ENCODE measurements at places on chromosomes 5 and 9.

- no peak for DNase-seq
Observed at GRCh38 chr5:124234022-124234769, 512.2 kb downstream of the ZNF608 start.

- no peak for DNase-seq
Observed at GRCh38 chr5:145947581-145947980, 11.2 kb downstream of the SH3RF2 start.

- no peak for DNase-seq
Observed at GRCh38 chr9:68458918-68459317, 81.8 kb downstream of the TMEM252 start.

- DNase-seq, result no peak
Observed at GRCh38 chr5:80784451-80784850, 129.7 kb upstream of the DHFR start.

DNA sequence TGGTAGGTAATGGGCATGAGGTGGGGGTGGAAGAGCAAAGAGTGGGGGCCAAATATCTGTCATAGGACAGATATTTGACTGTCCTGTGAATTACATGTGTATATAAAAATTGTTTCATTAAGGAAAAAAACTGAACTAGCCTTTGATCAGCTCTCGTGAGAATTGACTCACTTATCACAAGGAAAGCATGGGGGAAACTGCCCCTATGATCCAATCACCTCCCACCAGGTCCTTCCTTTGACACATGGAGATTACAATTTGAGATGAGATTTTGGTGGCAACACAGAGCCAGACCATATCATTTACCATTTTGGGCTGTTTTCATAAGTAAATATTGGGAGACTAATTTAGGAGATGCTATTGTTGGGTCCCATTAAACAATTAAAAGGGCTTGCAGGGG is 63.2 kb upstream of the FYB1 start:
- DNase-seq, result no peak

DNA sequence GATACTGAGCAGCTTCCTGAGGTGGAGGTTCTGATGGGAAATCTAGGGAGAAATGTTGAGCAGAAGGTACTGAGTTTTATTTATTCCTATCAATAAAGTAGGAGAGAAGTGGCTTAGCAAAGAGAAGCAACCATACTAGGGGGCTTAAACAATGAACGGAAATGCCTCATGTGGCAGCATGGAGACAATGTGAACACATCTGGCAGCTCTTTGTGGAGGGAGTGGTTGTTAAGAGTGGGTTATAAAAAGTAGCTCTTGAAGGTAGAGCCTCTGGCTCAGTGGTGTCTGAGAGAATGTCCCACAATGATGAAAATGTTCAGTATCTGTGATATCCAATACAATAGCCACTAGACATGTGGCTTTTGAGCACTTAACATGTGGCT is 52.7 kb upstream of the EQTN start:
- no peak for DNase-seq

GRCh38 chr9:97840521-97840920 is 12.5 kb upstream of the FOXE1 start:
- no peak for DNase-seq

GRCh38 chr9:91917436-91917835 is 32.6 kb downstream of the ROR2 start:
- no peak for DNase-seq

- no peak for DNase-seq
Observed at GRCh38 chr5:148806520-148806931, 19.9 kb upstream of the ADRB2 start.

DNA sequence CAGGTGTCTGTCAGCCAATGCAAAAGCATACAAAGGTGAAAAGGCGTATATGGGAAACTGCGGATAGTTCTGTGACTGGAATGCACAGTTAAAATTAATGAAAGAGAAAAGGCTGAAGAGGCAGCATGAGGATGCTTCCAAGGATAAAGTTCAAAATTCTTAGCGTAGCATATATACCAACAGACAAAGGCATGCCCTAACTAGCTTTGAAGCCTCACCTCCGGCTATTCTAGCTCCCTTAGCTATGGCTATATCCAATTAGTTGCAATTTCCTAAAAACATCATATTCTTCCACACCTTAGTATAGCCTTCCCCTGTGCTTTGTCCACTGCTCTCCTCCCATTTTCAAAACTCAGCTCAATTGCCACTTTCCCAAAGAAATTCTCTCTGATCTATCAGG is 1.4 kb upstream of the DNAJA1 start:
- no peak for DNase-seq

GRCh38 chr9:130927995-130928900 is 10.8 kb downstream of the FIBCD1 start:
- no peak for DNase-seq

DNA sequence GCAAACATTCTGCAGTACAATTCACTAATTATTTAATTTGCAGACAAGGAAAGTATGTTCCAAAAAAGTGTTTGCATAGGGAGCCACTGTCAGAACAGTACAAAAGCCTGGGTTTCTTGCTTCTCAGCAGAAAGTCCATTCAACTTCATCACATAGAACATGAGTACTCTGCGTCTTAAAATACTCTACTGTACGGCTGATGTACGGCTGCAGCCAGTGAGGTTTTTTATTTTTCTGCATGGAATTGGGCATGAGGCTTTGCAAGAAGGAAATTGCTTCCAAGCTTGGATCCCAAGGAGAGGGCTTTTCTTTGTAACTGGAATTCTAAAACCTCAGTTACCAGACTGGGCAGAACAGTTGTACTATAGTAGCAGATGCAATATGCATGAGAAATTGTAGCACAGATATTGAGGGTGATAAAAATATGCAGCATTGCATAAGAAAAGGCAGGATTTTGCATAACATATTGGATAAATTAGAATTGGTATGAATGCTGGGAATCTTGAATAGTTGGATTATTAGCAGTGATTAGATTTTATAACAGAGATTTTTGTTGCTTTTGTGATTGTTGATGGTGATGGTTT is 178.1 kb upstream of the CDH9 start:
- no peak for DNase-seq

GRCh38 chr9:129077236-129077635 is 3.7 kb upstream of the DOLPP1 start:
- DNase-seq, result no peak

GRCh38 chr9:104675611-104676010 is 18.7 kb upstream of the OR13D1 start:
- DNase-seq, result no peak

DNA sequence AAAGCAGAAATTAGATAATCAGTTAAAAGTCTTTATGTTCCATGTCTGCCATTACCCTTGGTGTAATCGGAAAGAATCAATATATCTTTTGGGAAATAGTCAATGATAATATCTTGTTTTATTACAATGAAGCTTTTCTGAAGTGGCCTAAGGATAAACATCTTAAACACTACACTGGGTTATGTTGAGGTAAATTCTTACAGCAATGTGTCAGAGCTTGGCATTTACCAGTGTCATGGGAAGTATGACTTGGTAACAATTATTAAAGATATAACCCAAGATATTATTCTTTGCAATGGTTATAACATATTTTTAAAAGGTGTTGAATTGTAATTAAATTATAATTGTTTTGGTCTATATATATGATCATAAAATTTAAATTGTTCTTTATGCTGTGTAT is 84.7 kb downstream of the CFAP95 start:
- DNase-seq, result no peak

DNA sequence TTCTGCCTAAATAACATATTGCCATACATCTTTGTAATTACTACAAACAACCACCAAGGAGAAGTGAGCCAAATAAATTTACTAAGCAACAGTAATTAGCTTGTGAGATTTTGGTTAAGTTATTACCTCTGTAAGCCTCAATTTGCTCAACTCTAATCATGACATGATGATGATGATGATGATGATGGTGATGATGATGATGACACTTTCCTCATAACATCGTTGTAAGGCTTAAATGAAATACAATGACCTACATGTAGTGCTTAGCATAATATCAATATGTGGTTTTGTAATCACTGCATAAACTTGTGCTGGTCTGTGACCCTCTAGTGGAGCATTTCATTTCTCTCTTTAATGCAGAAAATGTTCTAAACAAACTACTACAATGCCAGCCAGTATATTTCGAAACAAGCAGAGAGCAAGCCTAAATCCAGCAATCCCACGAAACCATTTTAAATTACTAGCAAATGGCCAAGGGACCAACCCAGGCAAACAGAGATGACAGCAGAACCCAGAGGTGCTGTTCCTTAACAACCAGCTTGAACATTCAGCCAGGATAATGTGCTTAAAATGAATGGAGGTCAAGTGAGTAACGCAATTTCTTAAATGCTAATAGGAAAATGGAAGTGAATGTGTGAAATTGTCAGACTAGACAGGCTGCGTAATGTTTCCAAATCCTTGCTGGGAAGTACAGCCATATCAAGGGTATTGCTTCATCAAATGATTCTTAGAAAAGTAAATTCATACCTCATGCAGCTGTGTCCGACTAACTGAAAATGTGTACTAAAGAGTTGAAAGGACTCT is 281.9 kb upstream of the PUM3 start:
- DNase-seq, result no peak

- DNase-seq, result no peak
Observed at GRCh38 chr9:108093773-108094675, 604.5 kb upstream of the KLF4 start.

- no peak for DNase-seq
Observed at GRCh38 chr9:113712053-113712452, 164.1 kb upstream of the ZNF618 start.

- DNase-seq, result no peak
Observed at GRCh38 chr9:127714020-127714750, 1.3 kb downstream of the PTRH1 start.

DNA sequence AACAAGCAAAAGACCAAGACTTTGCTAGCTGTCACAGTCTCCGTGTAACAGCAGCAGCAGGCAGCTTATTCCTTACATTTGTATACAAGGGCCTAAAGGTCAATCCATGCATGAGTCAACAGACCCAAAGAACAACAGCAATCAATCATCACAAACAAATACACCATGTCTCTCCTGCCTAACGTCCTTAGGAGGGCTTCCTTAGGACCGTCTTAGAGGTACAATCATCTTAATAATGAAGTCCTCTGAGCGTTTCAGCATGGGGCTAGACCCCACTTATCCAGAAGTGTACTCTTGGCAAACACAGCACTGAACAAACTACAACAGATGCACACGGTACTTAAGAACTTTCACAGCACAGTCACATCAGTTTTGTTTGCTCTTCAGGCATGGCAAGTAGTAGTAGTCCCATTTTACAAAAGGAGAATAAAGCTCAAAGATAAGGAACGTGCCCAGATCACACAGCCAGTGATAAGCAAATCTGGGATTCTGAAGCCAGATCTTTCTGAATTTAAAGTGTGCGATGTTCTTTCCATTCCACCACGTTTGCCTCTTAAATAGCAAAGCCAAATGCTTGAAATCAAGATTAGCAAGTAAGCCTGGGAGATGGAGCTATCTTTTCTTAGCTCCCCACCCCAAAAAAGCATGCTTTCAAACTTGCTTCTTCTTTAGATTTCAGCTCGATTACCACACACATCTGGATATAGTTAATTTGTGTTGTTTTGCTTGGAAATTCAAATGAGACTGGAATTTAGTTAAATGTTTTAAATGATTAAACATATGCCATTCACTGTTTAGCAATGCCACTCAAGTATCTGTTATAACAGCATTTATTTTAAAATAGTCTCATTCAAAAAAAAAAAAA is 24.2 kb downstream of the PSMB7 start:
- DNase-seq, result no peak

DNA sequence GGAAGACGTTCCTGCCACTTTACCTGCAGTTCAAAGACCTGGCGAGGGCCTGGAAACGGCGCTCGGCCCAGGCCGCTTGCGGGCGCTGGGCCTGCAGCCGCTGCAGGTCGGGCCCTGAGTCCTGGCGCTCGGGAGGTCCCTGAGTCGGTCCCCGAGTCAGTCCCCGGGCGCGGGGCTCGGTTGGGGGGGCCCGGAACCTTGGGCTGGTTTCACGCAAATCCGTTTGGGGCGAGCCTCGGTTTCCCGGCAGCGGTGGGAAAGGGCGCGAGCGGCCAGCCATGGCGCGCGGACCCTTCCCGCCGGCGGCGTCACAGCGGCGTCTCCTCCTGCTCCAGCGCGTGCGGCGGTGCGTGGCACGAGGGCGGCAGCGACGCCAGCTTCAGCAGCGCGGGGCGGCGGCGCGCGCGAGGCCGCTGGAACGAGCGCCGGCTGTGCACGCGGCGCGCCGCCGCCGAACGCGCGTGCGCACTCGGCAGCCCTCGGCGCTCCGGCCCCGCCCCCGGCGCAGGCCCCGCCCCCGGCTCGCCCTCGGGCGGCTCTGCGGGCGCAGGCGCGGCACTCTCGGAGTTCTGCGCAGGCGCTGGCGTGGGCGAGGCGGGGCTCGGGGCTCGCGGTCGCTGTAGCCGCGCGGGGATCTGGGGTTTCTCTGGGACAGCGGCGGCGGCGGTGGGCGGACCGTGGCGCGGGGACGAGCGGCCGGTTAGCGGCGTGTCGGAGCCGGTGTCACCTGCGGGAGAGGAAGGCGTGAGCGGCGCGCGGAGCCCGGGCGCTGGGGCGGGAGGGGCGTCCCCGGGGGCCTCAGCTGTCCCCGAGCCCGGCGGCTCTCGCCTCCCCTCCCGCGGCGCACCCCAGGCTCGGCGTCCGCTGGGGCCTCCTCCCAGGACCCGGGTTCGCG is 29.9 kb downstream of the EXOC3 start:
- peak; percentile 90 for DNase-seq

DNA sequence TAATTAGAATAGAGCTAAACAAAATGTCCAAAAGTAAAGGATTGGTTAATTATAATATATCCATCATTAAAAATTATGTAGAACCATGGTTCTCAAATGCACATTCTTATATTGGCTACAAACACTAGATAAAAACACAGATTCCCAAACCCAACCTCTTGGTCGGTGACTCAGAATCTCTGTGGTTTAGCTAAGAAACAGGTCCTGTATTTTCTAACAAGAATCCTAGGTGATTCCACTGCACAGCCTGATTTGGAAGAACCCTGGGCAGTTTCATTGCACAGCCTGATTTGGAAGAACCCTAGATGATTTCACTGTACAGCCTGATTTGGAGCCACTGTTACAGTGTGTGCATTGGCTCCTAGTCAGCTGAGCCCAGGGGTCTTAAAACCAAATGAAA is 67.9 kb downstream of the KIAA1958 start:
- DNase-seq, result no peak

DNA sequence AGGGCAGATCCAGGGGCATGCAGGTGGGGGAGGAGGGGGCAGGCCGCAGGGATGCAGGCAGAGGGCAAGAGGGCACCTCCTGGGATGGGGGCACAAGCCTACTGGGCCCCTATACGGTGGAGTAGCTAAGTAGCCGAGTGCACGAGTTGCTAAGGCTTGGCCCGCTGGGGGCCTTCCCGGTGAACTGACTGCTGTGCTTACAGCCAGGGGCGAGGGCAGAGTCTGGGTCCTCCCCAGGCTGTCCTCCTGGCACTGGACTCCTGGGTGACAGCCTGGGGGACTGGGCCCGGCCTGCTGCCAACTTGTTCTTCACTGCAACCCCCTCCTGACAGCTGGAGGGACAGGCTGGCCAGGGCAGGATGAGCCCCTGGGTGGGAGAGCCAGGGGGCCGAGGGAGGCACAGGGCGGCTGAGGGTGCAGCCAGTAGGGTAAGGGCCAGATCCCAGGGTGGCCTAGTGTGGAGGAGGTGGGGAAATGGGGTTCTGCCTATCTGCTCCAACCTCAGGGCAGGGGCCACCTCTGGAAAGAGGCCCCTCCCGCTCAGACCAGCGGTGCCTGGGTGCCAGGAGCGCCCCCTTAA is 1.7 kb upstream of the EGFL7 start:
- DNase-seq, result no peak

- no peak for DNase-seq
Observed at GRCh38 chr5:67287510-67288268, 91.1 kb upstream of the CD180 start.

All from sigmoid colon (tissue), 7 donors.